ENCODE measurements at places on chromosomes 6 and 20.

DNA sequence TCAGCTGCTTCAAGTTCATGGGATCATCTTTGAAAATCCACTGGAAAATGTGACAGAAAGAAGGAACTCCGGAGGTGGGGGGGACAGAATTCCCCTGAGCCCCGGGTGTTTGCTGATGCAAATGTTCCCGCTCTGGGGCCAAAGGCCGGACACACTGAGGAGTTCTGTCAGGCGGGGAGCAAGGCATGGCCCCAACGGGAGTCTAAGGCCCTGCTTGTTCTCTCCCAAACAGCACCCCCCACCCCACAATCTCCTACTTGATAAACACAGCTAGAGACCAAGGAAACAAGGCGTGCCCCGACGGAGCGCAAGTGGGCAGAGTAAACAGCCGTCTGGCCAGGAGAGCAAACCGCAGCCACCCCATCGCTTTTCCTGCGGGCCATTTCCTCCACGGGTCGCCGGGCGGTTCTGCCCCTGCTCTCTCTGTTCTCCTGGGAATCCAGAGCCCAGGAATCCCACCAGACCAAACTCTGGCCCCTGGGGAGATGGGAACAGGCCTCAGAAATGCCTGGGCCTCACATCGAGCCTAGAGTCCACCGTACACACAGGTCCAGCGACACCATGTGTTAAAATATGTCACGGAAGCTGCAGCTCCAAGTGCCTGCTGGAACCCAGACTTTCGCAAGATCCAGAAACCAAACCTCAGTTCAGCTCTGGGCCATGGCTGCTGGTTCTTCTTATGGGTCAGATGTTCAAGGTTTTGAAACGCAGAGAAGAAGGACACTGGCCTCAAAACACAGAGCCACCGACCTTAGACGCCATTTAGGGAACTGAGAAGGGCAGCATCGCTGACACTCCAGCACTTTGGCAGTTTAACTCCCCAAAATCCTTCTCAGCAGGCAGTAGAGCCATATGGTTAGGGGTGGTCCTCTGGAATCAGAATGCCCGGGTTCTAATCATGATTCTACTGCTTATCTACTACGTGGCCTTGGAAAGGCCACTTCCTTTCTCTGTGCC is 104.2 kb downstream of the PREX1 start:
- no peak for DNase-seq

DNA sequence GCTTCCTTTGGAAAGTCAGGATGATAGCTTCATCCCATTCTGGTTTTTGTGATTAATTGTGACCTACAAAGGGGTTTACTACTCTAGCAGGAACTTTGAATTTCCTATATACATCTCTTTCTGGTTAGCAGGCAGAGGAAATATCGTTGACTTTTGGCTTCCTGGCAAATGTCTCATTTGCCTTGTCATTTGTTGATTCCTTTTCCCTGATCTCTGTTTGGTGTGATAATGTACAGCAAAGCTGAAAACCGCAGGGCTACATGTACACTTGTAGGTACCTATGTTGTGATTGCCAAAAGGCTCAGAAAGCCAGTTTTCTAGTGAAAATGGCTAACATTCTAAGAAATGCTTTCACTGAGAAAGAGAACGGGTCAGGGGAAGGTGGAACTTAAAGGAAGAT is 44.3 kb downstream of the TOP1 start:
- DNase-seq, result no peak

DNA sequence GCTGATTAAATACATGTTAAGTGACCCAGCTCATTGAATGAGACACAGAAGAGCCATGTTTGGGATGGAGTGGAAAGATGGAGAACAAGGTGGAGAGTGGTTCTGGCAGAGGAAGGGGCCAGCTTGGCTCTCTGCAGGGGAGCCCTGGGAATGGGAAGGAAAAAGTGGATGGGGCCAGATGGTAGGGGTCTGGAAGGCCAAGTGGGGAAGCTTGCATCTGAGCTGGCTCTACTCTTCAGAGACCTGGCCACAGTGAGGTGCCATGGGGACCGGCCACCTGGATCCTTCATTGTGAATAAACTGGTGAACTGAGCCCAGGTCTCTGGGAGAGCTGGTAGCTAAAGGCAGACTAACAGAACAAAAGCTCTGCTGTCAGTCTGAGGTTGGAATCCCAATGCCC is 48.9 kb upstream of the SIRPA start:
- no peak for DNase-seq

DNA sequence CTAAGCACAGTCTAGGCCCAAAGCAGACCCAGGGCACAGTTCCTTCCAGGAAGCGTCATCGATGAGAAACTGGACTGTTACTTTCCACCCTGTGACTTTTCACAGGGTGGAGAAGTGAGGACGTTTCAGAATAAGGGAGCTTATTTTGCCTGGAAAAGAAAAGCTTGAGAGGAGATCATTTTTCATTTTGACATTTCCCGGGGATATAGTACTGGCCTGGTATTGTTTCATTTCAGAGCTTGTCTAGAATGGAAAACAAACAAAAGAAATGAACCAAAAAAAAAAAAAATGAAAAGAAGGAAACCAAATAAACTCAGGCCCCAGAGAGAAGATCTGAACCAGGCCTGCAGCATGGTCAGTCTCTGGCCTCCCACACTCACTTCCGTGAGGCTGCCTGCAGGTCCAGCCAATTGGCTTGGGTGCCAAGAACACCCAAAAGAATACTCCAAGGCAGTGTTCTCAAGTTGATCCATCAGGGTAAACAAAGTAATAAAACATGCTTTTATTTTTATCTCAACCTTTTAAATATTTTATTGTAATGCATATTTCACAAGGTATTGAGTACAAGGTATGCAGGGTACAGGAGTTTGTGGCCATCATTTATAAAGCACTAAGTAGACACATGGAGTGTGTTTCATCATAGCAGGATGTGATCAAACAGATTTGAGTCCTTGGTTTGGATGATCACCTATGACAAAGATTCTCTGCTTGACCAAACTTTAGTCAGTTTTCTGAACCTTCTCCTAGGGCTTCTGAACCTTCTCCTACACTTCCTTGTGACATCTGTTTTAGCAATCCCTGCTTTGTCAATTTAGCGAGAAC is 176.9 kb upstream of the GGTLC1 start:
- no peak for DNase-seq

- DNase-seq, result no peak
Observed at GRCh38 chr6:119627908-119628669, 278.5 kb upstream of the MAN1A1 start.

GRCh38 chr6:85568411-85568810 is 25.2 kb downstream of the SNX14 start:
- no peak for DNase-seq

GRCh38 chr20:63162206-63162795 is 53.6 kb downstream of the YTHDF1 start:
- DNase-seq, result no peak

DNA sequence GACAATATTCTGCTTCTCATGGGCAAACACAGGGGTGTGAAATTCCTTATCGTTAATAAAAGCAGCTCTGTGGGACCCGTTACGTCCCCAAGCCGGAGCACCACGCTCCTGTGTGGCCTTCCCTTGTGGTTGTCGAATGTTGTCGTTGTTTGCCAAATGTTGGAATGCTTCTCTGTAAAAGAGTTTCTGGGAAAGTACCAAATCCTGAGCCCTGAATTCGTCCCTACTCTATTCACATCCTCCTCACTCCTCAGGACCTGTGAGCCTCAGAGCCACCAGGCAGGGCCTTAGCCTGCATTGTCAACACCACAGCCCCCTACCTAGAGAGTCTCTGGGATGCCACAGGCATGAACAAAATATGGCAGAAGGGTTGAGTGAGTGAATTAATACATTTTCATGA is 64.0 kb downstream of the THBS2 start:
- no peak for DNase-seq

GRCh38 chr6:149421132-149421531 is 21.1 kb downstream of the SUMO4 start:
- DNase-seq, result no peak

Measured in stimulated activated CD8-positive, alpha-beta memory T cell treated with anti-CD3 and anti-CD28 coated beads, Interleukin-4, amount 100 ng/mL, for 1 hour (primary cell).